ENCODE measurements at places on chromosomes 3 and 15.

GRCh38 chr3:113441051-113441770 lies at the start of gene CFAP44:
Gene CFAP44, minus strand, starts transcription at chr3:113441493. Its CDS starts 7,829 bp downstream, at chr3:113433664.
- peak; percentile 92 for DNase-seq

GRCh38 chr3:196749125-196749524 lies 9.5 kb downstream of the PAK2 start:
- DNase-seq, result no peak

GRCh38 chr3:42123012-42123581 lies 31.9 kb downstream of the TRAK1 start:
- DNase-seq, result no peak

GRCh38 chr15:62647202-62647842 lies 395.2 kb upstream of the TPM1 start:
- DNase-seq, result peak; percentile 62
